MCF 10A (cell line): ENCODE measurements at places on chromosomes 3 and 15. TPM values are rescaled to one million over a fixed set of nuclear protein-coding genes. Genes with fewer than 3 reads are reported as not detected.

DNA sequence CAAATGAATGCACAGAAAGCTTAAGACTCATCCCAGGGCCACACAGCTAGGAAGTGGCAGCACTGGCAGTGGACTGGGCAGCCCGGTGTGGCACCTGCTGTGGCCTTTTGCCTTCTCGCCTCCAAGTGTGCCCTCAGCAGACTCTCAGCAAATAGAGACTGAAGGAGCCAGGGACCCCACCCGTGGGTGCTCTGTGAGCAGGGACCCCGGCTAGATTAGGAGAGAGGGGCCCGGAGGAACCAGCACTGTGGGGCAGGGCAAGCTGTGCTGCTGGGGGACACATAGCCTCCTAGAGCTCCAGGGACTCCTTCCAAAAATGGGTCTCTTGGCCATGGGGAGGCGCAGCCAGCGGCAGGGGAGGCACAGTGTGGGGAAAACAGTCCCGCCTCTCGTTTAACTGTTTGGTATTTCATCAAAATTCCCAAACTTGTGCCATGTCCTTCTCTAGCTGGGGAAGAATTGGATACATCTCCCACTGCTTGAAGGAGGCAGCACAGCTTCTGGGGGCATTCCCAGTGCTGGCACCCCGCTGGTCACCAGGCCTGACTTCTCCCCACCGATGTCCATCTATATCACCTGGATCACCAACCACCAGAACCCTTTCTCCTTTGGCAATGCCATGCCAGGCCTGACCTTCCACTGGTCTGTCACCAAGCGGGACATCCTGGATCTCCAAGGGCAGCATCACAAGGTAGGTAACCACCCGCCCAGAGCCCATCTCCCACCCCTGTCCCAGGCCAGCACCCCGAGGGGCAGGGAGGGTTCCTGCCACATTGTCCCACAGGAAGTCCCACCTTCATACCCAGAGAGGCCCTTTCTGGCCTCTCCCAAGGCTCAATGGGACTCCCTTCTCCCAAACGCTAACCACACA, 12.0 kb upstream of the TXNRD3 start:
- DNase-seq: no peak
- H3K36me3 ChIP-seq: no peaks in the 10 kb centered on the region
- peaks cover 40% of the 10 kb centered on the region for H3K27me3 ChIP-seq
- no peak overlapping the region for H3K4me3 ChIP-seq
- H3K27ac ChIP-seq: no peak overlapping the region

DNA sequence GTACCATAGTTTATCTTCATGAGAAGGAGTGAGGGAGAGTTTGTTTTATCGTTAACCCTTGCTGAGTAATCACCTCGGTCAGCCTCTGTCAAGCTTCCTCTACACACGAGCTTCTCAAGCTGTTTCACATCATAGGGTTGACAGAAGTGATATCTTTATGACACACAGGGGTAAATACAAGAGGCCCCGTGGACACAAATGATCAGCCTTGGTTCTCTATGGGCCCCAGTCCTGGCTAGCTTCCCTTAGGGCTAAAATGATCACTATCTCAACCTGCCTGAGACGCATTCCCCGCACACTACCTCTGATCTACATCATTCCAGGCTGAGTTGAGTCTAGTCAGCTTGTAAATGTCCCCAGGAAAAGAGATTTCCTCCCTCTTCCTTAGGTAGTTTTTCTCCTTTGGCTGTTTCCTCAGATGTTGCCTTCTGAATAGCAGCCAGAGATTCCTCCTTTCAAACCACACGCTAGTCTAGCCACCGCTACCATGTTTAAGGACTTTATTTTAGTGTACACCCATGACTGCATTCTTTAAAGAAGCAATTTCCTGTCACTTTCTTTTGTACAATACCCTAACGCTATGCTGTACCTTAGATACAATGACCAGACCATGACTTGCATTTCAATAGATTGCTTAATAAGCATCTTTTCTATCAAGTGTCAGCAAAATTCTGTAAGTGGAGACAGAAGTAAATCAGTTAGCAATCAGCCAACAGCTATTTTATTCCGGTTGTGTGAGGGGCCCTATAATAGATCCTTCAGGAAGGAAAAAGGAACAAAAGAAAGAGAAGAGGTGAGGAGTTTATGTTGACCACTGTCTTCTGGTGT, 35.1 kb upstream of the PPARG start:
- DNase-seq: no peak
- peaks cover 7% of the 10 kb centered on the region for H3K4me1 ChIP-seq
- no peaks in the 10 kb centered on the region for H3K36me3 ChIP-seq
- no peaks in the 10 kb centered on the region for H3K27me3 ChIP-seq
- no peak overlapping the region for H3K27ac ChIP-seq
- H3K4me3 ChIP-seq: no peak overlapping the region

DNA sequence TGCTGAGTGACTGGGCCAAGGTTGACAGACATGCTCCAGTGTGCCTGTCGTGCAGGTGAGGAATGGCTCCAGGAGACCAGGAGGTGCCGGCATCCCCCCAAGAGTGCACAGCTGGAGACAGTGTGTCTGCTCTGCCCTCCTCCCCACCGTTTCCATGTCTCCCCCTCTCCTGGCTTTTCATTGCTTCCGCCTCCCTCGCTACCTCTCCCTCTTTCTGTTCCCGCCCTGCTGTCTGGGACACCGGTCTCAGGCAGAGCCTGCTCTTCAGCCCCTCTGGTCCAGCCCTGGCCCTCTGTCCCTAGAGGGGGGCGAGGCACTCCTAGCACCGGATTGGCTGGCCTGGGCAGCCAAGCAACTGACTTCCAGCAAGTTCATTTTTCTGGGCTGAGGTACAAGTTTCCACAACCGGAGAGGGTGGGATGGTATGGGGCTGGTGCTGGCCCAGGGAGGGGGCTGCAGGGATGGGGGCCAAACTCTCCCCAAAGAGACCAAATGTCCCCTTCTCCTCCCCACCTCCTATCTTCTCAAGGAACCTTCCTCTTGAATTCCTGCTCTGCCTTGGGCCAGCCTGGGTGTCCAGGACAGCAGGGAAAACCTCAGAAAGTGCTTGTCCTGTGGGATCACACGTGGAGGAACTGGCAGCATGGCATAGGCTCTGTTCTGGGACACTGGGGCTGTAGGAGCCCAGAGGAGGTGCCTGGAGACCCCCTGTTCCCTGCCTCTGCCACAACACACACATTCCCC, 32.6 kb downstream of the PRKCD start:
- DNase-seq: no peak
- H3K27me3 ChIP-seq: no peaks in the 10 kb centered on the region
- no peak overlapping the region for H3K4me3 ChIP-seq
- H3K27ac ChIP-seq: no peak overlapping the region

DNA sequence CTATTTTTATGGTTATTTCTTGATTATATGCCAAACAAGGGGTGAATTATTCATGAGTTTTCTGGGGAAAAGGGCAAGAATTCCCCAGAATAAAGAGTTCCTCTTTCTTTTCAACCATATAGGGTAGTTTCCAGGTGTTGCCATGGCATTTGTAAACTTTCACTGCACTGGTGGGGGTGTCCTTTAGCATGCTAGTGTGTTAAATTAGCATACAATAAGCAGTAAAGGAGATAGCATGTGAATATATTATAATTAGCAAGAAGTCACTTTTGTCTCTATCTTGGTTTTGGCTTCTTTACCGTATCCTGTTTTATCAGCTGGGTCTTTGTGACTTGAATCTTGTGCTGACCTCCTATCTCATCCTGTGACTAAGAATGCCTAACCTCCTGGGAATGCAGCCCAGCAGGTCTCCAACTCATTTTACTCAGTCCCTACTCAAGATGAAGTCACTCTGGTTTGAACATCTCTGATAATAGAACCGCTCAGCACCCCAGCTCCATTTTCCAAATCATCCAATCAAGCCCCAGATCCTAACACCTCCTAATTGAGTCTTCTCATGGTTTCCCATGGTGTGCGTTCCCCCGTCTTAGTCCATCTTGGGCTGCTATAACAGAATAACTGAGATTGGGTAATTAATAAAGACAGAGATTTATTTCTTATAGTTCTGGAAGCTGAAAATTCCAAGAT, 3.4 kb upstream of the SELENOT start:
- DNase-seq: peak; percentile 20
- no peak overlapping the region for H3K27ac ChIP-seq
- peaks cover 27% of the 10 kb centered on the region for H3K36me3 ChIP-seq
- peaks cover 26% of the 10 kb centered on the region for H3K4me1 ChIP-seq

DNA sequence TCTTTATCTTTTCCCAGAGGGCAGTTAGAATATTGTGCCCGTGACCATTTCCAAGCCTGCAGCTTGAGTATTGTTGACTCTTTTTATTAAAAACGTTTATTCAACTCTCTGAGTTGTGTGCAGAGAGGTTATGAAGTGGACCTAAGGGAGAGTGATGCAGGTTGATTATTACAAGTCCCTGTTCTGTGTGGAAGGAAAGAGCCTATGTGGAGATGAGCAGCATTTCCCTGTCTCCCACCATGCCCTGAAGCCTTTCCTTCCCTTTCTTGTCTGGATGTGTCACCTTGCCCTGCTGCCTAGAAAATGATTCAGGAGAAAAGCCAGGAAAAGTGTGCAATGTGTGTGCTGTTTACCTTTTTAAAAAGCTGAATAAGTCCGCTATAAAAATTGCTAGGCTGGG, 19.4 kb downstream of the ZPLD1 start:
- no peak for DNase-seq
- H3K4me3 ChIP-seq: no peak overlapping the region
- H3K27me3 ChIP-seq: no peaks in the 10 kb centered on the region
- no peak overlapping the region for H3K27ac ChIP-seq
- H3K36me3 ChIP-seq: no peaks in the 10 kb centered on the region
- peaks cover 7% of the 10 kb centered on the region for H3K4me1 ChIP-seq

GRCh38 chr3:14617508-14618023, 34.0 kb upstream of the CCDC174 start:
- H3K27me3 ChIP-seq: peaks cover 29% of the 10 kb centered on the region
- no peak overlapping the region for H3K27ac ChIP-seq
- no peaks in the 10 kb centered on the region for H3K4me1 ChIP-seq
- H3K36me3 ChIP-seq: no peaks in the 10 kb centered on the region
- no peak overlapping the region for H3K4me3 ChIP-seq

DNA sequence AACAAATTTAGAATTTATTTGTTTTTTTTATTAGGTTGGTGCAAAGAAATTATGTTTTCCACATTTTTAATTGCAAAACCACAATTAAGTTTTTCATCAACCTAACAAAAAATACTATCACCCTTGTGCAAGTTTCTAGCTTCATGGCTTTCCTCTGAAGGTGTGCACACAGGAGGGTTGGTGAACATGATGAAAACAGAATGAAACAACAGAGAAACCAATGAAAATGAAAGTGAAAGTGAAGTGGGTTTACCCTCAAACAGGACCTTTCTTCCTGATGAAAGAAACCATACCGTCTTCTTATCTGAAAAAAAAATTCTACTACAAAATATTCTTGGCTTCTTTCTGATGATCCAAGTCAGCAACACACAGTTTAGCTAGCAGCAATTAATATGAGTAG, 71.9 kb upstream of the FEZF2 start:
- H3K4me1 ChIP-seq: no peaks in the 10 kb centered on the region
- H3K27me3 ChIP-seq: peaks cover 66% of the 10 kb centered on the region
- H3K36me3 ChIP-seq: no peaks in the 10 kb centered on the region
- H3K27ac ChIP-seq: no peak overlapping the region
- H3K4me3 ChIP-seq: peak overlapping the region; percentile 58

DNA sequence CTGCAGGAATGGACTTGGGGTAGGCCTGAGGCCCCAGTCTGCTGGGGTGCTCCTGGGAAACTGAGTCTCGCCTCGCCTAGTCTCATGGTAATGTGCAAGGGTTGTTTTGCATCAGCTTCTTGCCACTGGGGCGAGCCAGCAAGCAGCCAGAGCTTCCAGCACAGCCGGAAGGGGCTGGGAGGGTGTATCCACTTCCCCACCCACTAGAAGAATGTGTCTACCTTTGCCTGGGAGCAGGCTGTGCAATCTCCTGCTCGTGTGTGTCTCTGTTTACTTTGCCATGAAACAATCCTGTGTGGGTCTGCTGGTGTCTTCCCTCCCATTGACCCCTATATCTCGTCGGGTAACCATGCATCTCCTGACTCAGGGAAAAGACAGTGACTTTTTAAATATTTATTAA, 21.8 kb upstream of the ERICH6 start:
- no peaks in the 10 kb centered on the region for H3K27me3 ChIP-seq
- no peak overlapping the region for H3K4me3 ChIP-seq
- H3K4me1 ChIP-seq: peaks cover 16% of the 10 kb centered on the region

DNA sequence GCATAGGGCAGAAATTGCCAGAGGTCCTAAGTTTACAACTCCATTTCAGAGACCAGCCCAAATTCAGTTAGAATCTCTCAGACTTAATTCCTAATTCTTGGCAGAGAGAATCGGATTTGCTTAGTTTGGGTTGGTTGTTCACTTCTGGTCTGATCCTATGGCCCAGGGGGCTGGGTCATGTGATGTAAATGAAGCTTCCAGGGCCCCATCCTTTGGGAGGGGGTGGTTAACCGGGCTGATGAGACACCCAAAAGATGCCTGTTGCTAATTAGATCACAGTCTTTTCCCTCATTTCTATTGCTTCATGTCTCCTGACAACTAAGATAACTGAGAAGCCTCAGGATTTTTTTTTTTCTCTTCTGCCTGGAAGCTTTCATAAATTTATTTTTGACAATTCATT, 11.1 kb upstream of the ZNF620 start:
- no peaks in the 10 kb centered on the region for H3K27me3 ChIP-seq
- no peak for DNase-seq
- no peak overlapping the region for H3K27ac ChIP-seq
- H3K4me3 ChIP-seq: no peak overlapping the region
- no peaks in the 10 kb centered on the region for H3K4me1 ChIP-seq

GRCh38 chr3:4704552-4704951, 211.4 kb downstream of the ITPR1 start:
- H3K27ac ChIP-seq: no peak overlapping the region
- no peaks in the 10 kb centered on the region for H3K27me3 ChIP-seq
- peaks cover 3% of the 10 kb centered on the region for H3K4me1 ChIP-seq
- H3K4me3 ChIP-seq: no peak overlapping the region
- DNase-seq: no peak

GRCh38 chr3:54999159-54999558, 71.3 kb upstream of the LRTM1 start:
- DNase-seq: peak; percentile 85
- H3K36me3 ChIP-seq: peaks cover 9% of the 10 kb centered on the region
- H3K27ac ChIP-seq: peak overlapping the region; percentile 31
- peaks cover 14% of the 10 kb centered on the region for H3K4me1 ChIP-seq
- H3K27me3 ChIP-seq: no peaks in the 10 kb centered on the region

DNA sequence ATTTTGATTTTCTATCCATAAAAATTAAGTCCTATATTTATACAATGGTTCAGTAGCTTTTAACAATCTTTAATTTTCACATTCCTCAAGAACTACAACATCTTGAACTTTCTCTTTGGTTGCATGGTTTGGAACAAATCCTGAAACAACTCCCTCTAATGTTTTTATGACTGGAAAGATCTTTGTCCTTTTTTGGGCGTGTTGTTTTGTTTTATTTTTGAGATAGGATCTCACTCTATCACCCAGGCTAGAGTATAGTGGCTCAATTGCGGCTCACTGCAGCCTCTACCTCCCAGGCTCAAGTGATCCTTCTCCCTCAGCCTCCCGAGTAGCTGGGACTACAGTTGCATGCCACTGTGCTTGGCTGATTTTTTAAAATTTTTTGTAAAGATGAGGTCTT, 4.0 kb downstream of the STX19 start:
- no peak for DNase-seq
- no peak overlapping the region for H3K4me3 ChIP-seq
- no peaks in the 10 kb centered on the region for H3K27me3 ChIP-seq
- peaks cover 9% of the 10 kb centered on the region for H3K4me1 ChIP-seq
- H3K36me3 ChIP-seq: no peaks in the 10 kb centered on the region

Gene HAPLN3
- total RNA-seq: 4.1 and 5.0 TPM in 2 replicates

Gene MUC4
- total RNA-seq: not detected in 2 replicates

Gene STXBP5L
- not detected in 2 replicates for total RNA-seq

Gene APEH
- 95.8 and 127 TPM in 2 replicates for total RNA-seq

Gene GLDN
- total RNA-seq: not detected in 2 replicates

Gene PPP1R14D
- not detected in 2 replicates for total RNA-seq

Gene CD200R1
- total RNA-seq: not detected in 2 replicates
